GOT3 (cell line): ENCODE measurements at places on chromosomes 2 and 18.
A peak's percentile ranks its signal among the peaks of the same experiment; 100 is the strongest.

- no peak for DNase-seq
Measured at GRCh38 chr2:37820471-37820986, 104.6 kb upstream of the RMDN2 start.

- DNase-seq: no peak
Measured at GRCh38 chr2:19120941-19121750, 237.3 kb downstream of the OSR1 start.

DNA sequence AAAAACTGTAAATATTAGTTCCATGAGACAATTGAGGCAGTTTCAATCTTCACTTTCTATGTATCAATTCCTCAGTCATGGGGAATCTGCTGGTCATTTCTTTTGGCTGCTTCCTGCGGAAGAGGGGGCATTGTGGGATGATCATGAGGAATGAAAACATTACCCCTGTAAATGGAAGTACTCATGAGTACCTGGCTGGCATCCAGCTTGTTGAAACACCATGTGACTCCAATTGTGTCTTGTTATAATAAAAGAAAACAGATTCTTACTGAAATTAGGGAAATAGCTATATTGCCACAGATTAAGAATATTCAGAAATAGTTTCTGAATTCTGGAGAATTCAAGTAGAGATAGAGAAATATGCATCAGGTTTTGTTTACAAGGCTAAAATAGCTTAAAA is 41.6 kb upstream of the GPR39 start:
- no peak for DNase-seq

- DNase-seq: peak; percentile 41
Measured at GRCh38 chr2:25324905-25325592, 16.7 kb downstream of the DNMT3A start.

GRCh38 chr2:121034551-121034950 is 250.5 kb downstream of the TFCP2L1 start:
- no peak for DNase-seq

GRCh38 chr2:241041589-241042158 is 43.3 kb downstream of the SNED1 start:
- no peak for DNase-seq

DNA sequence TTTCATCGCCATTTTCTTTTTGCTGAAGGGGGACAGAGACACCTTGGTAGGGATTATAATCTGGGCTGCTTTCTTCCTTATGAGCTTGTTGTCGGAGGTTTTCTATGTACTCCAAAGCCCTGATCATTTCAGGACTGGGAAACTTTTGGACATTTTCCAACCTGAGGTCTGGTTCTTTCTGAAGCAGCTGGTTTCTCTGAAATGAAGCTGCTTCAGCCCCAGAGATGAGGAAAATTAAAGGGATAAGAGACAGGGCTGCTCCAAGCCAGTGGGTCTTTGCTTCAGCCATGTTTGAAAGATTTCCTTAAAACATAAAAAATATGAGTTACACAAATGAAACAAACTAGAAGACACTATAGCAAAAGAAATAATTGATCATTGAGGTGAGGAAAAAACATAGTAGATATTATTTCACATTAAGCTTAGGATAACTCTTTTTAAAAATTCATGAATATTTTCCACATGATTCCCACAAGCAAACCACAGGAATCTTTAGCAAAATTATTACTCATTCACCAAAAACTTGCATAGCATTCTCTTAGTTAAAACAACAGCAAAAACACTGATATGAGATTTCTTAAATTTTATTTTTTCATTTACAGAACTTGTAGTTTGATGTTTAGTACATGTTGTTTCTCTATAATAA is 3.0 kb downstream of the SCG2 start:
- no peak for DNase-seq

- DNase-seq: no peak
Measured at GRCh38 chr2:203870481-203870880, 2.9 kb downstream of the CTLA4 start.

DNA sequence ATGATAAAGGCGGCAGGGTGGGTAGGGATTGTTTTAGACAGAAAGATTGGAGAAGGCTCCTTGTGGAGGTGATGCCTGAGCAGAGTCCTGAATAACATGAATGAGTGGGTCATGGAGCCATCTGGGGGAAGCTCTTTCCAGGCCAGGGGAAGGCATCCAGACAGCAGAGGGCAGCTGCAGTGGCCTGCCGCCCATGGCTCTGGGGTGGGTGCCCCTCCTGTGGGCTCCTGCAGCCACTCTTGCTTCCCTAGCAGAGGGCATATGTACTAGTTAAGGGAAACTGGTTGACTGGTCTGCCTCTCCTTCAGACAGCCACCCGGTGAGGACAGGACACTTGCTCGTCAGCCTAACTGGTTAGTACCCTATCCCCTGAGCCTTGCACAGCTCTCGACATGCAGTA is 46.5 kb upstream of the SLC1A4 start:
- DNase-seq: no peak

DNA sequence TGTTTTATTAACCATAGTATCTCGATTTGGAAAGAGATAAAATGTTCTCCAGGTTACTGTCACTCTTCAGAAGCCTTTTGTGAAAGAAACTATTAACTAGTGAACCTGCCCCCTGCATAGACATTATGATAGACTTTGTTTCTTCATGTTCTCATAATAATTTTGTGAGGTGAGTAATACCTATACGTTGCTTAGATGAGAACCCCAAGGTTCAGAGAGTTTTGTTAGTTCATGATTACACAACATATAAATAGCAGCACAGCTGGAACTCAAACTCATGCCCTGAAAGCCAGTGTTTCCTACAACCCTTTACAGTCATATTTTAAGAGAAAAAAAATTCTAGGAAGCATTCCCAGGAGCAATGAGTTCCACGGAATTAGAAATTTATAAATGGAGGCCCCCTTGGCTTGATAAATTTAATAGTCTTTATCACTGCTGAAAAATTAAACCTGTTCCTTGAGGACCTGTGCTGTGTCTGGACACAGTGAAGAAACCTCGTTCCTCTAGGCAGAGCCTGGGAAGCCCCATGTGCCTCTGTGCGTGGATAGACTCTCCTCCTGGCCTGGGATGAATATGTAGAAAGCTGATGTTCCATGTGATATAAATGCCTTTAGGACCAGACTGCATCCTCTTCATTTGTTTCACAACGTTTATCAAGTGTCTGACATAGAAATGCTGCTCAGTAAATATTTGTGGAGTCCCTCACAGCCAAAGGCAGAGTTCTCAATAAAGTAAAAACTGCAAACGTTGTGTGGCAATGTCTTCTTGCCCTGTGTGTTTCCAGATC is 1257.0 kb upstream of the GYPC start:
- DNase-seq: no peak

DNA sequence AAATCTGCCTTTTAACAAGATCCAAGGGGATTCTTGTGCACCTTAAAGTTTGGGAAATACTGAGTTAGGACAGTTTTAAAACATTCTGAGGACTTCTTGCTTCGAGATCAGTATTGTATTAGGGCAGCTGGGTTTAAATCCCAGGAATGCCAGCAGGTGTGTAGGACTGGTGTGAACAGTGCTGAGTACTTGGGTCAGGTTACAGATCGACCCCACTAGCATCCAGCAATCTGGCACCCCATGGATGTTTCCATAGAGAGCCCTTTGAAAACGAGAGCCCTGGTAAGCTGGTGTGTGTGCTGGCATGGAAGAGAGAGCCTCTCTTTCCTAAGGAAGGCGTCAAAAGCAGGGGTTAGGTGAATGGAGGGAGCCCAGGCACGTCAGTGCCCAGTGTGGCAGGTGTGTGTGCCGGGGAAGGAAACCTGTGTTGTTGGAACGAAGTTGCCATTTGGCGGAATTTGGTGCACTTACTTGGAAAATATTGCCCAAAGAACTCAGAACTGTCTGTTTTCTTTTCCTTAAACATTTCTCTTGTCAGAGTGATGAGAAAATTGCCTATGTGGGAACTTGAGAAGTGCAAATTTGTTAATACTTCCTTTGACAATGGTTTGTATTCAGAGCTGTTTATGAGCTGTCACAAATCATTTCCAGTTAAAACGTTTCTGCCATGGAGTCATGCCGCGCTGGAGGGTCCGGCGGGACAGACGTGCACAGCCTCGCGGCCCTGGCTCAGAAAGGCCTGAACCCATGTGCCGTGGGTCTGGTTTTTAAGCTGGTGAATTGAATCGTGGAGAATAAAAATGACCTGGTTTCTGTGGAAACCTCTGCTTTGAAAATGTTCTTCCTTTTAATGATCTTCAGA is 38.1 kb downstream of the LDLRAD4 start:
- DNase-seq: no peak

- DNase-seq: no peak
Measured at GRCh38 chr2:181158427-181158826, 178.0 kb downstream of the UBE2E3 start.

DNA sequence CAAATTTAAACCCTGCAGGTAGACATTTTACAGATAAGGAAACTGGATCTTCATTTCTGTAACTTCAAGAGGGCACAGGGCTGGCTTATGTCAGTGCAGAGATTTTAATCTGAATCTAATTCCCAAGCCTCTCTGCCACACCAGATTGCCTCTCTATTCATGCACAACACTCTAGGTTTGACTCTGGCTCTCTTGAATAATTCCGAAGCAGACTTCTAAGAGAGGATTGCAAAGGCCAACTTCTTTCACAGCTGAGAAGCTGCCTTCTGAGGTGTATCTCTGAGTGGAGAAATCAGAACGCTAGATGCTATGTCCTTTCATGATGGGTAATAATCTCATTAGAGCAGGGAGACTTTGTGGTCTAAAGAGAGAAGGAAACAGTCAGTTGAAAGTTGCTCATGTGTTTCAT is 20.1 kb upstream of the MGAT5 start:
- no peak for DNase-seq

DNA sequence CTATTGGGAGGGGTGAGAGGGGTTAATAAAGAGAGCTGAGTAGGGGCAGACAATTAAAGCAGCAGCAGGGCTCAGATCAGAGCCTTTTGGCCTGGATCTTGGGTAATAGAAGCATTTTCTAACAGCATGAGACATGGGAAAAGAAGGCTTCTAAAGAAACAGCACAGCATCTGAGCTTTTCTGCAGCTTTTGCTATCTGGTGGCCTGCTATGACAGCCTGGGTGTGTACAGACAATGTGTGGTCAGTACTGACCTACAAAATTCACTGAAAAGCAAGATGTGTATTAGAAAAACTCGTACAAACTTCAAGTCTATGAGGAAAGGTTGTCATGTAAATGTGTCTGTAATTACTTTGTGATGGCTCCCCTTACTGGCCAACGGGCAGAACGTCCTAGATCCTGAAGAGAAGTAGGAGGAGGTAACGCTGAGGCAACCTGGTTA is 95.6 kb downstream of the GALNT3 start:
- no peak for DNase-seq

DNA sequence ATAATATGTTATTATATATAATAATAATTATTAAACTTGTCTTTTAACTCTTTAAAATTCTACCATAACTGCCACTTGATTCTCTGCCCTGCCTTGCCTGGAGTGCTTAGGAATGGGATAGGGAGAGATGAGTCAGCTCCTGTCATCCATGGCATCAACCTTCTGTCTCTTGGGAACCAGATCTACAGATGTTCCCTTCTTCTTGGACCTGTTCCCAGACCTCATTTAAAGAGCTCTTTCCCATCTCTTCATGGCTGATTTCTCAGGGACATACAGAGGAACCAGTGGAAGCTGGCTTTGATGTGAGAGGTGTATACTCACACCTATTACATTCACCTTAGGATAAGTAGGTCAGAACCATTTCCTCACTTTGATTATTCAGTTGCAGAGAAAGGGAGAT is 155.3 kb upstream of the MYO3B start:
- no peak for DNase-seq

- no peak for DNase-seq
Measured at GRCh38 chr2:181411105-181411849, 45.9 kb upstream of the ITGA4 start.

- DNase-seq: no peak
Measured at GRCh38 chr18:63860531-63860930, 27.0 kb upstream of the SERPINB2 start.

DNA sequence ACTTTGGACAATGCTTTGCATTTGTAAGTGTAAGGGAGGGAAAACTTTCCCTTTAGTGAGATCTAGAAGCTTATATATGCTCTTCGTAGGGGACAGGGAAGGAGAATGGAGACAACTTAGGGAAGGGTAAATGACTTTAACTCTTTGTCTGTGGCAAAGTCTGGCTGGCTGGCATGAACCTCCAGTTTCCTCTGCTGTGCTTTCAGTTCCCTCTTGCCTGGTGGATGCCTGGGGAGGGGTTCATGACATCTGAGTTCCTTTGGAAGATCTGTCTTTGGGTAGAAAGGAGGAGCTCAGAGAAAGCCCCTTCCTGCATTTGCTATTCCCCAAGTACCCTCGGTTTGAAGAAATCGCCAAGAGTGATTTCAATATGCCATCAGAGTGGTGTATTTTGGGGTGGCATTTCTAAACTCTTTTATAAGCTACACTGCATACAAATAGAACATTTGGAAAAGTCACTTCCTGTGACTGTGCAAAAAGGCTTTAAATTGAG is 143.6 kb downstream of the VAPA start:
- no peak for DNase-seq

GRCh38 chr18:77110400-77110799 is 22.2 kb downstream of the MBP start:
- no peak for DNase-seq

GRCh38 chr2:25000036-25000435 is 28.3 kb upstream of the DNAJC27 start:
- no peak for DNase-seq

DNA sequence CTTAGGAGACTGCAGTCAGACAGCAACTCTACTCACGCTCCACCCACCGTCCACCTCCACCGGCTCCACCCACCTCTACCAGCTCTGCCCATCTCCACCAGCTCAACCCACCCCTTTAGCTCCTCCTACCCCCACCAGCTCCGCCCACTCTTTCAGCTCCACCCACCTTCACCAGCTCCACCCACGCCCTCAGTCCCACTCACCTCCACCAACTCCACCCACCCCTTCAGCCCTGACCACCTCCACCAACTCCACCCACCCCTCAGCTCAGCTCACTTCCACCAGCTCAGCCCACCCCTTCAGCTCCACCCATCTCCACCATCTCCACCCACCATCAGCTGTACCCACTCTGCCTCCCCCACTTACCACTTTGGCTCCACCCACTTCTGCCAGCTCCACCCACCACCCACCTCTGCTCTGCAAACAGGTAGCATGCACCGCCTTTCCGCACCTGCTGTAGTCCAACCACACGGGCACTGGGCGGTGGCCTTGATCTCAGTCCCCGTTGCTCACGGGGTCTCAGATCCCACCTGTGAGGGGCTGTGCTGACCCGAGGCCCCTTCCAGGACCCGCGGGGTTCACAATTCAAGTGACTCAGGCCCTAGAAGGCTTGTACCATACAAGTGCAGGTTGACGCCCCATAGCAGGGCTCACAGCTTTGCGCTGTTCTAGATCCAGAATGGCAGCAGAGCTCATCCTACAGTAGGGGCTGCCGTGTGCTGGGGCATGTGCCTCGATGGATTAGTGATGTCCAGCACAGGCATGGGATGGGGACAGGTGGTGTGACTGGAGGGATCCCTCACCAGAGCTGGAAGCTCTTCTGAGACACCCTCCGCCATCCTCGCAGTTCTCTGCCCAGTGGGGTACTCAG is 77.2 kb upstream of the OTOS start:
- DNase-seq: no peak
